Stimulated activated CD8-positive, alpha-beta memory T cell treated with anti-CD3 and anti-CD28 coated beads, Interleukin-15, amount 100 ng/mL, for 4 hours (primary cell): ENCODE measurements at places on chromosomes 3 and 15.

DNA sequence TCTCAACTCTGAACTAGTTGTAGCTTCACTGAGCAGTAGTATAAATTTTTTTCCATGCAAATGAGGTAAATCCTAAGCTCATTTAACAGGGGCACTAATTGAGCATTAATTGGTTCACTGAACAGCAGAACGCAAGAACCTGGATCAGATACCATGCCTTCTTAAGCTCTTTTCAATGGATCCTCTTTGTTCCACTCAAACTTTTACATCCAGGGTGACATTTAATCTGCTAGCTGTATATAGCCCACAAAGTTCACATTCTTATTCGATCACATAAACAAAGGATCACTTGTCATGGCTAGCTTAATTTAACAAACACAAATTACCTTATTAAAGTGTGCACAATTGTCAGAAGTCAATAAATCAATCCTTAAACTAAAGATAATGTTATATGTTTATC, 281.6 kb downstream of the CNTN6 start:
- DNase-seq, result no peak

DNA sequence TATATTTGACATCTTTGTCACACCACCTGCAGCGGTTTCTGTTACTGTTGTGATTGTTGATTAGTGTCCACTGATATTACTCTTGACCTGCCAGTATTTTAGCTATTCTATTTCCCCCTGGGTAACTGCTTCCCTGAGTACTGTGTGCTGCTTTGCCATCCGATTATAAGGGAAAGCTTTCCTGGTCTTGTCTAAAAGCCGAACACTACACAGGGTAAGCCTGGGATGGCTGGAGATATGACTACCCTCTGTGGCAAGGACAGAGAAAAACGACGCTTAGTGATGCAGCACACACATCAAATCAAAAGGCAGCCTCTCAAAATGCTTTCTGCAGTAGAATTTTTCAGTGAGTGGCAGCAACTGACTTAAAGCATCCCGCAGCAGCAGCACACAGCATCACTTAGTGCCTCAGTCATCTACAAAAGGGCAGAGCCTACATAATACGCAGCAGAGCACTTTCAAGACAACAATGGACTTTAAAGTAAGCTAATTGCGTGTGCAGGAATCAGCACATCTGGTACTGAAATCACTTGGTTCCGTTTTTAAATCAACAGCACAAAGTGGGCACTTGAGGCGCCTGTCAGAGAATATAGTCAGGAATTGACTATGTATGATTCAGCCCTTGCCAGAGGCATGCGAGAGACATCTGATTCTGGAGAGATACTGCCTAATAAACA, 656.3 kb upstream of the TGFBR2 start:
- no peak for DNase-seq

DNA sequence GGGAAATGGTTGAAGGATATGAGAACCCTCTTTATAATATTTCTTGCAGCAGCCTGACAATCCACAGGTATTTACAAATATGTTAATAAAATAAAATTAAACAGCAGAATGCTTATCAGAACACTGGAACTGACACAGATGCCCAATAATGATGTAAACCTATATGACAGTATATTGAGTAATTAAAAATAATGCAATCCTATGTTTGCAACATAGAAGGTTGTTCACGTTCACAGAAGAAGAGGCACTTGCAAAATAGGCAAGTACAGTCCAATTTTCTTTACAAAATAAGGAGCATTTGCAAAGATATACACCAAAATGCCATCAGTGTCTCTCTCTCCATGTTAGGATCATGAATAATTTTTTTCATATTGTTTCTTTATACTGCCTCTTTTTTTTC, 397.0 kb upstream of the WNT5A start:
- DNase-seq, result no peak

DNA sequence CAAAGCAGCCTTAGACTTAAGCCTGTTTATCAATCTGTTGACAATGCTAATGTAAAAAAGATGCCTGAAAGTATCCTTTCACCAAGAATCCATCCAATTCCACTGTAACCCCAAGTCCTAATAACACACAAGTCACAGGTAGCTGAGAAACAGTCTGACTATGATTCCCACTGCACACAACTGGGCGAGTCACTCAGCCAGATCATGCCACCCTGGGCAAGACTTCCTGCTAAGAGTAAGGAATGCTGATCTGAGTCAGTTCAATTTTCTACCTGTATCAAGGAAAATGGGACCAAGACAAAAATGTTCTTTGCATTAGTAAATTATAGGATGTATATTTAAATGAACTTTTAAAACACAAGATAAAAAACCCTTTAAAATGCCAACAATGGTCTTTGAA, 33.3 kb downstream of the NPTN start:
- DNase-seq, result no peak

GRCh38 chr3:11373235-11373634, 101.0 kb downstream of the ATG7 start:
- no peak for DNase-seq

- no peak for DNase-seq
Observed at GRCh38 chr3:57917601-57918000, 90.6 kb upstream of the FLNB start.

DNA sequence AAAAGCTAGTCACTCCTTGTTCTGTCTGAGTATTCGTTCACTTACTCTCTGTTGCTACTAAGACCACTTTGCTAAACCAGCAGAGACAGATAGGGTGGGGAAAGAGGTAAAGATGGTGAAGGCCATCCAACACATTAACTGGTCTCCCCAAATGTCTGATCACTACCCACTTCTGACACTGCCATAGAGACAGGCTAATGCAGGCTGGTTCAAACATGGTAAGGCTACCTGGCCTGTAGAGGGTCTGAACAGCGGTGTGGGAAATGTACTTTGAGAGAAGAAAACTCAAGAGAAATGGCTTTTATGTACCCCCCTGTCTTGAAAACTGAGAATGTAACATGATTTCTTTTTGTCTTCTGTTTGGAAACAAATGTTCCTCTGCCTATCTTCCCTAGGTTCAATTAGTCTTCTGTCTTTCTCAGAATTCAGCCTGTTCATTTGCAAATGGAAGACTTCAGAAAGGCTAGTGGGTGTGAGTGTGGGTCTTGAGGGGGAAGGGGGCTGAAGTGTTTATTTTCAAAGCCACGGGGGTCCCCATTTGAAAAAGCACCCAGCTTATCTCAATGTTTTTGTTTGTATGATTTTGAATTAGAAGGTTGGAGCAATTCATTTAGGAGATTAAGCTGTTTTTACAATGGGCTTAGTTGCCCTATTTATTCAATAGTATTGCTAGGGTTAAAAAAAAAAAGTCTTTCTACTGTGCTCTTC, 15.8 kb downstream of the ALDH1A2 start:
- DNase-seq, result no peak

DNA sequence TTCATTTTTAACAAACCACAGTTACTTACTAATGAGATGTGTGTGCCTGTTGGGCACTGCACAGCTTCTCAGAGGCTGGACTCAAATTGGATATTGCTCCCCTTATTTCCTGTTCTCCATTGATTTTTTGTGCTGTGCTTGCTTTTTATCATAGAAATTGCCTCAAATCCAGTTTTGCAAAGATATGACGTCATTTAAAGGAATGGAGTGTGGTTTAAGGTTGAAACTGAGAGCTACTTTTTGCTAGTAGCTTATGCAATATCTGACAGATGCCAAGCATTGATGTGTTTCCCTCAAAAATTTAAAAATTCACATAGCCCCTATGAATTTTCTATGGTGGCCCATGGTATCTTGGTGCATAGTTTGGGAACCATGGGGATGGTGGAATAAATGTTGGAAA, 67.7 kb upstream of the ROPN1 start:
- DNase-seq, result no peak

DNA sequence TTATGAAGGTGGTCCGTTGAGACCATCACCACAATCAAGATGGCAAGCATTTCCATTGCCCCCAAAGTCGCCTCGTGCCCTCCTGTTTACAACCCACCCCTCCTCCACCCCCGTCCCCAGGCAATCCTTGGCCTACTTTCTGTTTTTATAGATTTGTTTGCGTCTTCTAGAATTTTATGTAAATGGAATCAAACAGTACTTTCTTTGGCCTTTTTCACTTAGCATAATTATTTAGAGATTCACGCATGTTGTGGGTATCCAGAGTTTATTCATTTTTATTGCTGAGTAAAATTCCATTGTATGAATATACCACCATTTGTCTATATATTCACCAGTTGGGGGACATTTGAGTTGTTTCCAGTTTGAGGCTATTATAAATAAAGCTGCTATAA, 66.6 kb downstream of the LSM3 start:
- no peak for DNase-seq

DNA sequence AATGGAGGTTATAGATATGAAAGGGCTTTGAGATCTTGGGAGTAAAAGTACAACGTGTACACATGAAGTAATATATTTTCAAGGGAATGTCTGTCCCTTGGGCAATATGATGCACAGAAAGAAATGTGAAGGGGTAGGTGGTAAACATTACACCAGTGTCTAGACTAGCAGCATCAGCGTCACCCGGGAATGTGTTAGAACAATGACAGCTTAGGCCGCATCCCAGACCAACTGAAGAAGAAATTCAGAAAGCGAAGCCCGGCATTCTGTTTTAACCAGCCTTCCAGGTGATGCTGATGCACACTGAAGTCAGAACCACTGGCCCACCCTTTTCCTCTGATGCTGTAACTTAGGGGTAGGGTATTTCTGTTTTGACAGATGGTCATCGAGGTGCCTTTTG, 6.3 kb downstream of the INAFM2 start:
- DNase-seq, result no peak

GRCh38 chr3:8519156-8519555, 17.5 kb downstream of the LMCD1 start:
- DNase-seq, result no peak

DNA sequence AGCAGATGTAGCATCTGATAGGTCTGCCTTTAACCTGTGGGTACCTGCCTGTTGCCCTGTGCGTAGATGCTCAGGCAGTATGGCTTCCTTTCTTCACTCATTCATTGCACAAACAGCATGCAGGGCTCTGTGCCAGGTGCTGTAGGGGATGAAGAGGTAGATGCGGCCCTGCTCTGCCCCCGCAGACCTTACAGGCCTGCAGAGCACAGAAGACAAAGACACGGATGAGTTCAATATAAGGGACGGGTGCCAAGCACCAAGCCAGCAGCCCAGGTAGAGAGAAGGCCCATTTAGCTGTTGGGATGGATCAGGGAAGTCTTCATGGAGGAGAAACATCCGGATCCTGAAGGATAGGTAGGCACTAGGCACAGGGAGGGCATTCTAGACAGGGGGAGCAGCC, 69.4 kb downstream of the AAGAB start:
- DNase-seq, result no peak

DNA sequence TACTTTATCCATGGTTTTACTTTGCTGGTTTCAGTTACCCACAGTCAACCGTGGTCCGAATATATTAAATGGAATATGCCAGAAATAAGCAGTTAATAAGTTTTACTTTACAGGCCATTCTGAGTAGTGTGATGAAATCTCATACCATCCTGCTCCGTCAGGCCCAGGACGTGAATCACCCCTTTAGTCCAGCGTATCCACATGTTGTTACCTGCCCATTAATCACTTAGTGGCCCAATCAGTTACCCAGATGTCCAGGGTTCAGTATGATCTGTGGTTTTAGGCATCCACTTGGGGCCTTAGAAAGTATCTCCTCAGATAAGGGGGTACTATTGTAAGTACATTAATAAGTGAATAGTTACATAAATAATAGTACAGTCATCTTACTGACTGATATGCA, 88.0 kb downstream of the TTBK2 start:
- no peak for DNase-seq

DNA sequence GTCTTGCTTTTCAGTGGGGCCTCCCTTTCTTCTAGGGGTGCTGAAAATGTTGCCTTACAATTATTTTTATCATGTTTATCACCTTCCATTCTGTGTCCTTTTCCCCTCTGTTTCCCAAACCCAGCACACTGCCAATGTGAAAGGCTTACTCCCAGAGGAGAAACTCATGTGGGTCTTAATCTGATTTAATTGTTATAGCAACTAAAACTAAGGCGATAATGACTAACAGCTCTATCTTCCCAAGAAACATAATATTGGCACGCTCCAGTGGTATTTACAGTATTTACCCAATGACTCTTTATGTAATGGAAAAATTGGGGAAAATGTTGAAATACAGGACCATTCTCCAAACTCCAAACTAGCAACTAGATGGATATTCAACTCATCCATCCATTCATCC, 58.4 kb downstream of the MESD start:
- no peak for DNase-seq

- no peak for DNase-seq
Observed at GRCh38 chr15:70488002-70488605, 275.3 kb downstream of the UACA start.

DNA sequence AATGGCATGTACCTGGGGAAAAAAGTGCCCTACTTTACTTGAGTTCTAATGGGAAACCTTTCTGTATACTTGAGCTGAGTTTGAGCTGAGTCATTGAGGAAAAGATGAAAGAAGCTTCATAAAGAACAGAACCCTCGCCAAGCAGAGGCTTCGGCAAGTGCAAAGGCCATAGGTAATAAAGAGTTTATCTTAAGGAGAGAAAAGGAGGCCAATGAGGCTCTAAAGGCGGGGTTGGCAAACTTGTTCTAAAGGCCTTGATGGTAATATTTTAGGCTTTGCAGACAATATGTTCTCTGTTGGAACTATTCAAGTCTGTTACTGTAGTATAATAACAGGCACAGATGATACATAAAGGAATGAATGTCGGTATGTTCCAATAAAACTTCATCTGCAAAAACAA, 17.6 kb upstream of the TRAT1 start:
- no peak for DNase-seq

DNA sequence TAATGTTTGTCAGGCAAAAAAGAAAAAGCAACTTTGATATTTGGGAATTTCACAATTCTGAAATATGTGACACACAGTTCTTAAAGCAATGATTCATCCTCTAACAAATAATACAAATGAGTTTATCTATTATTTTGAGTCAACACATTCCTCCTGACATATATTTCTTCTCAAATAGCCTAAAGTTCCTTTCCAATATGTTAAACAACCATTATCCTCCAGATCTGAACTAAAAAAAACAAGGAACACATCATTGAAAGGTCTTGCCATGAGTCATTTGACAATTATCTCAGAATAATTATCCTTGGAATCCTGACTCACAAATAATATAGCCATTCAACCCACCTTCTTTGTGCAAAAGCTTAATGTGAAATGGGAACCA, 208.7 kb upstream of the CDIN1 start:
- DNase-seq, result no peak

- no peak for DNase-seq
Observed at GRCh38 chr3:51257870-51258269, 127.2 kb upstream of the MANF start.

- DNase-seq, result no peak
Observed at GRCh38 chr15:100973351-100974111, 54.4 kb downstream of the LRRK1 start.
